ENCODE measurements at places on chromosomes 11 and 22.

- DNase-seq: no peak
These were observed 42.4 kb upstream of the PRODH start for GRCh38 chr22:18978506-18978905.

DNA sequence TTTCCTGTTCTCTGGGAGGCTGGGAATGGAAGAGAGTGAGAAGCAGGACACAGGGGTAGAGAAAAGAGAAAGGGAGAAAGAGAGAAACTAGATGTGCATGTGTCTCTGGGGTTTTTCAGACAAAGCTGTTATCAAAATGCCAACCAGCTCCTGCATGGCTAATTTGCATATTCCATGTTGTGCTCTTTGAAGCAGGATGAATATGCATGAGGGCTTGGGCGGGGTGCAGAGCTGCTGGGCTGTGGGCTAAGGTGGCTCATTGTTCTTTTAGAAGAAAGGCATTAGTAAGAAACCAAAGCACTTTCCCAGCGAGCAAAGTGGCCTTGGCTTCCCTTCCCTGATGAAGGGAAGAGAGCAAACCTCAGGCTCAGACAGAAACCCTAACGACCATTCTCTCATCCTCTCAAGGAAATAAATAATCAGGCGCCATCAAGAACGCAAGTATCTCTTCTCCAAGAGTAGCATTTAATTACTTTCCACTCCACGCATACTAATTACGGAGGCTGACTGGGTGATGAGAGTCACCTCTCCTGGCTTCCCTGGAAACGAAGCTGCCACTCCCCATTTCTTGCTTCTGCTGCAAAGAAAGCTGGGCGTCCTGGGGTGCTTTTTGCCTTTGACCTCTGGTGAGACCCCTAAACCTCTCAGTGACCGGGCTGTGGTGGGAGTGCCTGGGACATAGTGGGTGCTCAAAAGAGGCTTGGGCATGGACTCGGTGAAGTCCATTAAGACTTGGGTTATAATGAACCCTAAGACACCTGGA is 54.2 kb downstream of the FEZ1 start:
- DNase-seq: no peak

DNA sequence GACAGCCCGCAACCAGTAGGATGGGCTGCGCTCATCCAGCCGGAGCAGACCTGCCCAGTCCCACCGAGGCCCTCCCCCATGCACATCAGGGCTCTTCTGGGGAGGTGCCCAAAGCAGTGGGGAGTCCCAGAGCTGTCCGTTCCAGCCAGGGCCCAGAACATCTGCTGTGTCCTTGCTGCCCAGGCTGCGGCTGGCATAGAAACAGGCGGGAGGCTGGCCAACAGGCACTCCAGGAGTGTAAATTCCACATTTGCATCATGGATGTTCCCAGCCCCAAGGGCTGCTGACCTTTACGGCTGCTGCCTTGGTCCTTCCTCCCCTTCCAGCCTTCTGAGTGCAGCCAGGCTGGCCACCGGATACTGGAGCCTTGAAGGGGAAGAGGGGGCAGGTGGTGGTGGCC is 30.0 kb upstream of the SYT7 start:
- DNase-seq: no peak

DNA sequence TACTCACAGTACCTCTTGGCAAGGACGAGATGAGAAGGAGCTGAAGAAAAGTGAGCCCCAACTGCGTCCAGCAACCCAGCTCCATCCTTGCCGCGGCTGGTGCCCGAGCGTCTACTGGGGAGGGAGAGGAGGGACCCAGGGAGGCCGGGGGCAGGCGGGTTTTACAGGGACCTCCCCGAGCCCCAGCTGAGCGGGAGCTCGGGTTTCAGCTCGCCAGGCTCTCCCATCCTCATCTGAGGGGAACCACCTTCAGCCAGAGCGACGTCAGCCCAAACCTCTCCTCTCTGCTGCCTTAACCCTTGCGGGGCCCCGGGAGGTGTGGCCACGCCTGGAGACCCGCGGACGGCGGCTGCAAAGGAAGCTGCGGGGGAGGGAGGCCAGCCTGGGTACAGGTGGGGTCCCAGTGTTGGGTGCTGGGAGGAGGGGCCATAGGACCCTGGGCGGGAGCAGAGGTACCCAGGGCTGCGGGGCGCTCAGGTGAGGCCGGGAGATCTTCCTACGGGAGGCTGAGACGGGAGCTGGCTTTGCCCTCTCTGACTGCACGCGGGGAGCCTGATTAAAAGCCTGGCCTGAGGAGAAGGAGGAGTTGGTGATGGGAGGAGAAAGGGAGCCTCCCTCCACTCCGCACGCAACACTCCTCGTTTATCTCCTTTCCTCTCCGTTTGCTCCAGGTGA is at the start of gene PAMR1:
Gene PAMR1, minus strand, starts transcription at position 116 of the 675 bp plus-strand sequence. Its CDS starts 31 bp downstream, at position 85.
- DNase-seq: no peak

DNA sequence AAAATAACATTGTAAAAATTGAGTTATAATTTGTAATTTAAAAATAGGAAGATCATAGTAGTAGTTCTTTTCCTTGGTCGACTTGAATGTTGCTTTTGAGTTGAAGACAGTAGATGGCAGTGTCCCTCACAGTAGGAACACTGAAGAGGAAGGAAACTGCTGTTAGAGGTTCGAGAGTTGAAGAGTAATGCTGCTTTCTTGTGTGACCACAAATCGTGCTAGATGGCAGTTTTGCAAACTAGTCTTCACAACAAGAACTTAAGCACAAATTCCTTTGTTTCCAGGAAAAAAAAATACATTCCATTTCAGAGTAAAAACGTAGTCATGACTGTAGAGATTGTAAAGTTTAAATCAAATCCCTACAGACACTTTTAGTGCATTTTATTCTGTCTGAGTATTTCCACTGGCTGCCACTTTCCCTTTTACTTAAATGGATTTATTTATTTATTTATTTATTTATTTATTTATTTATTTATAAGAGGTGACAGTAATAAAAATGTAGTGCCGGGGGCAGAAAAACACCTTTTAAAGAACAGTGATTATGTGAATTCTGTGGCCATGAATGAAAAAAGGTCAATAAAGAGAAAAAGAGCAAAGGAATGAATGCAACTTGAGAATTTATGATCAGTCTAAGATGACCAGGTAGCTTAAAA is 54.6 kb downstream of the SPECC1L start:
- peak; percentile 52 for DNase-seq

DNA sequence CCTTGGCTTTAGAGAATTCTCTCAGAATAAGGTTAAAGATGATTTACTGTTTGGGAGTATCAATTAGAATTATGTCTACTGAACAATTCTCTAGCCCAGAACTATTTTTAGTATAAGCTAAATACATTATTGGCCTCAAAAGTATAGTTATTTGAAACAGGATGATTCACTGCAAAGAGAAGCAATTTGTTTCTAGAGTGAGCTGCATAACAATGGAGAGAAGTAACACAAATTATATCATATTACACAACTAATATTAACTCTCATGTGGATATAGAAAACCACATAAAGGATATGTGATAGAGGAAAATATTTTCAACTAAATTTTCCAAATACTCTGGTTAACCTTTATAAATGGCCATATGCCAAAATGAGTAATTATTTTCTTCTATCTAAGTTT is 24.9 kb downstream of the PGM2L1 start:
- no peak for DNase-seq

DNA sequence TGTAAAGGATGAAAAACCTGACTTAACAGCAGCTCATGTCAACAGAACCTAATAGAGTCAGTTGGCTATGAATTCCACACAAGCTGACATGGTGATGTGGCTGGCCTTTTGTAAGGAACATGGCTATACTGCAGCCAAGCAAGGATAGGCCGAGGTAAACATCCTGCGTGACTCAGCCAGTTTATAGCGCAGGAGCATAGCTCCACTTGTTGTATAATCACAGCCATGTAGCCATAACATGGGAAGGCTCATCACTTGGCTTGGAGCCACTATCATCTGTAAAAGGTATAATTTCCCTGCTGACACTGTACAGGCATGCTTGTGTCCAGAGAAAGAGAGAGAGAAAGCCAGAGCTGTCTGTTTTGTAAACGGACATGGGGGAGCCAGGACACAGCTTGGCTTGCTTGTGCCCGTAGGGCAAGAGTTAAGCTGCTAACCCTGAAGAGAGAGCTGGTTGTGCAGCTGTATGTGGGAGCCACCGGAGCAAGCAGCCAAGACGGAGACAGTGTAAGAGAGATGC is 104.4 kb upstream of the PLET1 start:
- no peak for DNase-seq

Measured in CD4-positive, alpha-beta T cell treated with Interleukin-2 at 100 ng/mL for 4 hours (primary cell).